T-helper 17 cell (primary cell): ENCODE measurements at places on chromosomes 4 and X. TPM values are rescaled to one million over a fixed set of nuclear protein-coding genes. Genes with fewer than 3 reads are reported as not detected.

GRCh38 chrX:148534291-148534690 lies 33.9 kb downstream of the AFF2 start:
- no peak for DNase-seq

DNA sequence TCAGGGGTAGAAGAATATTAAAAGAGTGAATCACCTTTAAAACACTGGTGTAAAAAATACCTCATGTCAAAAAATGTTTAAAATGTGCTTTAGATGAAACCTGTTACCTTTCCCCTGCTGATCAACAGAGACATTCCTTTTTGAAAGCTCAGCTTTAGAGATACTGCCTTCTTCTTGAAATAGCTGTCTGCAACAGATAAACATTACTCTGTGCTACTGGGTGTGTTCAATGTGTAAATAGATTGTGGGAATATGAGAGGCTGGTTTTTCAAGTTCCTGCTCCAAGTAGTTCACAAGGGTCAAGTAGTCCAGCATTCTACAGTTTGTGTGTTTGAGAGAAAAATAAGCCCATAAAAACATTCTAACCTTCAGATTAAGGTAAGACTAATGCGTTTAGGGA lies at the start of gene SYTL5:
Gene SYTL5, plus strand, starts transcription at position 263 of the 400 bp plus-strand sequence. CDS start 27,337 bp downstream, outside the sequence.
- DNase-seq: no peak

- no peak for DNase-seq
These were observed 1.7 kb downstream of the EVC2 start for GRCh38 chr4:5706486-5707290.

NLRP2B gene
- total RNA-seq: not detected

- DNase-seq: no peak
These were observed 17.7 kb downstream of the OTUD5 start for GRCh38 chrX:48939524-48940228.

- DNase-seq: no peak
These were observed 6.0 kb downstream of the AP1S2 start for GRCh38 chrX:15848576-15848975.

DNA sequence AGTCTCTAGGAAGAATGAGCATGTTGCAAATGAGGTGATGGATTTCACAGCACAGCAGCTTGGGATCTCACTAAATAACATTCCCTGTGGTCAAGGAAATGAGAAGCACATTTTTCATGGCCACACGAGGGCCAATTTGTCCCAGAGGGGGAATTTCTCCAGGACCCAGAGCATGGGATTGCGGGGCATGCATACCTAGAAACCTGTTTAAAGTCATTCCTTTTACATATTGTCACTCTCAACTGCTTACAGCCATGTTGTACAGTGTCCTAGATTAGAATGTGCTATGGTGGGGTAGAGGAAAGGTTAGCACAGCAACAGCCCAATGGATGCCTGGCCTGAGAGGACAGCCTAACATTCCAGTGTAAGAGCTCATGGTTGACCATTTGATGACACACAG lies 37.4 kb upstream of the NLGN4X start:
- no peak for DNase-seq

GATA1 gene
- 7.6 TPM for total RNA-seq

PRRG1 gene
- not detected for total RNA-seq

GAGE12J gene
- not detected for total RNA-seq
